ENCODE measurements at places on chromosomes 12 and 14.

GRCh38 chr12:53062977-53063707 lies 13.3 kb downstream of the TNS2 start:
- no peak for DNase-seq

GRCh38 chr14:101175731-101176534 lies 272.4 kb upstream of the RTL1 start:
- DNase-seq, result no peak

DNA sequence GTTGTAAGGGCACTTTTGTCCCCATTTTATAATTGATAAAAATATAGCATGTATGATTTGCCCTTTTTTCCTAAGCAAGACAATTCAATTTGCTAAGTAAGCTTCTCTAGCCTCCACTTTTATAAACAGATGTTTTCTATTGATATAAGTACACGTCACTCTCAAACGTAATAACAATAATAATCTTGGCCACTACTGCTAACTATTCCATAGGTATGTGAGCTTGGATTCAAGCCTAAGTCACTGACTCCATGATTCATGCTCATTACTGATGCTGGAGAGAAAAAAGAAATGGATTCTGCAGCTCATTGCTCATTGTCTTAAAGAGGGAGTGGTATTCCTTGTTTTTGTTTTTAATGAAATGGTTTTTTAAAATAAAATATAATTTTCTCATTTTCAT lies 661.0 kb downstream of the GALC start:
- DNase-seq, result no peak

GRCh38 chr14:22524784-22525161 lies 64.3 kb downstream of the DAD1 start:
- DNase-seq, result no peak

DNA sequence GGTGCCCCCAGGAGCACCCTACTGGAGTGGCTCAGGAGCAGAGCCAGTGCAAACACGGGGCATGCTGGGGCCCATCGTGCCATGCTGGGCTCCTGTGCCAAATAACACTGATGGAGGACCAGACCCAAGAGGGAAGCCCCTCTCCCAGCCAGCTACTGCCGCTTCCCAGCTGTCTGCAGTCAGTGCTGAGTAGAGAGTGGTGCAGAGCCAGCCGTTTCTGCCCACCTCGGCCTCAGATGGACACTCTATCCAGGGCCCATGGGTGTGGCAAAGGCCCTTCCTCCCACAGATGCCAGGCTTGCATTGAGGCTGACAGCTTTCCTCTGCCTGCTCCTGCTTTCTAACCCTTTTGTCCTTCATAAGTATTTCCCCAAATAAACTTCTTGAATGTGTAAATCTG lies 13.2 kb downstream of the CLBA1 start:
- DNase-seq, result no peak

DNA sequence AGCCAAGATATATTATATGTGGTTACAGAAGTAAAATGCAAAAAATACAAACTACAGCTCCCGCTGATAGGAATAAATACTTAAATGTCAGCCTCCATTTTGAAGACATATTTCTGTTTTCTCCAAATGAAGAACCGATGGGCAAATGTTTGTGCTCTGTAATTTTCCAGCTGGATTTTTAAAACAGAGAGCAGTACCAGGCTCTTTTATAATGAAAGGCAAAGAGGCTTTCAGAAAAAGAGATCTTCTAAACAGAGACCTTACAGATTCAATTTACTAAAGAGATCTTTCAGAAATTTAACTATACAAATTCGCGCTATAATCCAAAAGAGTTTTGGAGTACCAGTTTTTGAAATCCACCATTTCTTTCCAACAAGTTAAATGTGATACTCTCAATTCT lies 19.9 kb downstream of the MAP4K5 start:
- no peak for DNase-seq

All from kidney (tissue), 22 donors.